ENCODE measurements at places on chromosomes 12 and 14.

DNA sequence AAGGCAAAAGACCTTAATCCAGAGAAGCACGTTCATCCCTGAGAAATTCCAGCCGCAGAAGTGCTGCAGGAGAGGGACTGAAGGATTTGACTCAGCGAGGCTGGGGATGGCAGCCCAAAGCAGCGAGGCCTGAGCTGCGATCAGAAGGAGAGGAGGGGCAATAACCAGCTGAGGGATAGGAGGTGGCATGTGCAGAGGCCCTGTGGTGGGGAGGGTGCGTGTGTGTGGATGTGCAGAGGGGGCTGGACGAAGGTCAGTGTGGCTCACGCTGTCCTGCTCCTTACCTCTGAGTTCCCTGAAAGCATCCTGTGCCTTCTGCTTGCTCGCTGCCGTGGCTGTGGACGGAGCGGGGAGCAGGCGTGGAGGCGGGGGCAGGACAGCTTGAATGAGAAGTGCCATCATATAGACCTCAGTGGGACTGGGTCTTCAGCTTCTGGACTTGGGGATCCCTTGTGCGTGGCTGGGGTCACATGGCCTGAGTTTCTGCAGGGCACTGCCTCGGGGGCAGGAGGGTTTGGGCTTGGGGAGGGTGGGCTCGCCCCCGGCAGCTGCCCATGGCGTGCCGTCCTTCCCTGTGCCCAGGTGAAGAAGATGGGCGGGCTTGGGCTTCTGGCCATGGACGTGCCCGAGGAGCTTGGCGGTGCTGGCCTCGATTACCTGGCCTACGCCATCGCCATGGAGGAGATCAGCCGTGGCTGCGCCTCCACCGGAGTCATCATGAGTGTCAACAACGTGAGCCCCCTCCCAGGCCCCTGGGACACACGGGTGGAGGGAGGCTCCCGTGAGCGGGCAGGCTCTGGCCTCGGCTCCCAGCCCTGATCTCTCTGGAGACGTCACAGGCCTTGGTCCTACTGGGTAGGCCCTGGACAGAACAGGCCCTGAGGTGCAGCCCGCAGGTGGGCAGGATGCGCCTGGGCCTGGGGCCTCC lies 11.0 kb downstream of the ACADS start:
- DNase-seq: no peak

DNA sequence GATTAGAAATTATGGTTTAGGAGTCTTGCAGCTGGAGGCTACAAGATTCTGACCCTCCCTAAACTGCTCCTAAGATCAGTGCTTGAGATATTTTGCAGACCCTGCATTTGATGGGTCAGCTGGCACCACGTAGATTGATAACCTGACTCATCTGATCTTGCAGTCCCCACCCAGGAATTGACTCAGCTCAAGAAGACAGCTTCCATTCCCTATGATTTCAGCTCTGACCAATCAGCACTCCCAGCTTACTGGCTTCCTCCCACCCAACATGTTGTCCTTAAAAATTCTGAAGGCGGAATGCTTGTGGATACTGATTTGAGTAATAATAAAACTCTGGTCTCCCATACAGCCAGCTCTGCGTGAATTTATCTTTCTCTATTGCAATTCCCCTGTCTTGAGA lies 23.2 kb upstream of the MTHFD1 start:
- no peak for DNase-seq

- DNase-seq: peak; percentile 45
Measured at GRCh38 chr14:65961004-65961403, 525.2 kb upstream of the CCDC196 start.

- DNase-seq: peak; percentile 78
Measured at GRCh38 chr14:73753887-73754795, 40.0 kb upstream of the PNMA1 start.

DNA sequence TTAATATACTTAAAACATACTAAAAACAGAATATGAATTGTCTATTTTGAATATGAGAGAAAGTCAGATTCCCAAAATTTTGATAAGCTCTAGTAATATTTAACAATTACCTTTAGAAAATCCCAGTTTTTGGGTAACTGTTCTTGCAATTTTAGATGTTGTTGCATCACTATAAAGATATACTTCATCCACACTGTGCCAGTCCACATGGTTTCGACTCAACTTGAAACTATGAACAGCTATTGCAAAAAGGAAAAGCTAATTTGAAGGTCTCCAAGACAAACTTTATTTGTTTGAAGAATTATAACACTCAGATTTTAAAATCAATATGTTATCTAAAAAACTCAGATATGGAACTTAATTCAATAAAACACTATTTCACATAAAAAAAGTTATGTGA lies 59.9 kb downstream of the DDHD1 start:
- DNase-seq: no peak

DNA sequence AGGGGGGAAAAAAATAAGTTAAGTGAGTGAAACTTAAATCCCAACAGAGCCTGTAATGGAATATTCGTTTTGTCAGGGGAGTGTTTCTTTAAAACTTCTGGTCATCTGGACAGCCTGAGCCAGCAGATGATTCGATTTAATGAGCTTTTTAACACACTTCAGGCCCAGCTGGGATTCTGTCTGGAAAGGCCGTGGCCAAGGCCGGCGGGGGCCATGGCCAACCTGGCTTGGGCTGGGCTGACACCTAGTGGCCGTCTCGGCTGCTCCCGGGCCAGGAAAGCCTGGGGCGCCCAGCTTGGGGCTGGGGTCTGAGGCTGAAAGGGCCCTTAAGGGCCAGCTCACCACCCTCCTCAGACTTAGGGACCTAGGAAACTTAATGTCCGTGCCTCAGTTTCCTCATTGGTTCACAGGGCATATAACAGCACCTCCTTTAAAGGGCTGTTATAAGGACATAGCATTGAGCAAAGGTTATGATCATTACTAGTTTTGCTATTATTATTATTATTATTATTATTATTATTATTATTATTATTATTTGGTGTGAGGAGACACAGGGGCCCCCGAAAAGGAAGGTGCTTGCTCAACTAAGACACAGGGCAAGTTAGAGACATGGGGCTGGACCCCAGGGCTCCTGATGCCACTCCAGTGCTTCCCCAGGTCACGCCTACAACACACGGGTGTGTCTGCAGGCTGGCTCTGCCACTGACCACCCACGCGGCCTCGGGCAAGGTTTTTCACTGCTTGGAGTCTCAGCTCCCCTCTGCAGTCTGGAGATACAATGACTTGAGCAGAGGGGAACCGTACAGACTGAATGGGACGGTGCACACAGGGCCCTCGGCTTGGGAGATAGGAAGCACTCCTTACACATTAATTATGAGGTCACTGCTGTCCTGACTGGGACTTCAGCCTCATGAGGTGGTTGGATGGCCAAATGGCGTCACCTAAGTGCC lies 84.0 kb downstream of the SYNE3 start:
- DNase-seq: peak; percentile 45

- DNase-seq: no peak
Measured at GRCh38 chr14:41785696-41786095, 179.0 kb downstream of the LRFN5 start.

- DNase-seq: no peak
Measured at GRCh38 chr14:93998871-93999403, 1.8 kb downstream of the CCDC197 start.

GRCh38 chr14:99996951-99997571 lies 68.2 kb upstream of the EVL start:
- no peak for DNase-seq

- DNase-seq: no peak
Measured at GRCh38 chr12:76457818-76458217, 101.8 kb downstream of the OSBPL8 start.
